ENCODE measurements at places on chromosomes 2 and 18. TPM values are rescaled to one million over a fixed set of nuclear protein-coding genes. Genes with fewer than 3 reads are reported as not detected.

The CHPF gene
- 96.1 TPM for polyA plus RNA-seq

The KCNK3 gene
- polyA plus RNA-seq = 0.22 TPM

DNA sequence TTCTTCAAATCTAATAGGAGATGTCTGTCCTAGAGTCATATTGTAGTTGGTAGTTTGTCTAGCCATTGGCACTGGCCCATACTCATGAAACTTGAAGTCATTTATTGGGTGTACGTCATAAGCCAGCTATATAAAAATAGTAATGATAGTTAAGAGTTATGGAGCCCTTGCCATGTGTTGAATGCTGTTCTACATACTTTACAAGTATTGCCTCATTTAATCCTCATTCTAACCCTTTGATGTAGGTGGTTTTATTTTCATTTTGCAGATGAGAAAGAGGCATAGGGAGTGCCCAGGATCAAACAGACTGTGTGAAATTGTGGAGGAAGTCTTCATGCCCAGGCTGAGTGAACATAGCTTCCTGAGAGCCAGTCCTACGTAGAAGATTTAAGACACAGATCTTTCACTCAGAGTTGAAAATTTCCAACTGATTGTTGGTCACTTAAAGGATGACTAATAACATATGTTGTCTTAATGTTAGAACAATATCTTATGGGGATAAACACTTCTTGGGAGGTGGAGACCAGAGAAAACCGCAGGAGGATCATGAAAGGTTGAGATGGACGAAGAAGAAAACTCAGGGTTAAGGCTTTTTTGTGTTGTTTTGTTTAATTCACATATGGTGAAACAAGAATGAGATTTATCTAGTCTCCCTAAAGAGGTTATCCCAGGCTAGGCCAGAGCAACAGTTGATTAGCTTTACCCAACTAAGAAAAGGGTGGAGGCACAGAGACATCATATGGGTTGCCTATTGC is 156.0 kb downstream of the CERS6 start:
- no peak for DNase-seq

The TNFRSF11A gene
- polyA plus RNA-seq = 16.5 TPM

GRCh38 chr18:3653851-3654441 is 204.0 kb downstream of the TGIF1 start:
- no peak for DNase-seq

GRCh38 chr2:227464851-227465250 is 7.1 kb upstream of the AGFG1 start:
- no peak for DNase-seq

DNA sequence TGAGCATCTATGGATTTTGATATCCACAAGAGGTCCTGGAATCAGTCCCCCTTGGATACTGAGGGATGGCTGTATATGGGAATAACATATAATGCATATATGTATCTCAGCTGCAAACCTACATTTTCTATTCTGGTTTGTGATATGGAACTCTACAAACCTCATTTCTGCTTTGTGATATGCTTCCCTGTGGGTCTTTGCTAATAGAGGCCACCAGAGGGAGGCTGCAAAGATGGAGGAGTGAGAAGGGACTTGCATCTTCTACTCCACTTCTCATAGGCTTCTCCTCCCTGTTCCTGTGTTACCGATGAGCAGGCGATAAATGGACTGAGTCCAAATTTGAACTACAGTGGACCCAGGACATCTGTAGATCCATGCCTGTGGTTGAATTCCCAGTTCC is 37.8 kb downstream of the ARID5A start:
- no peak for DNase-seq

GRCh38 chr2:108594132-108594981 is 60.1 kb downstream of the LIMS1 start:
- DNase-seq = no peak

GRCh38 chr2:151928380-151928779 is 100.2 kb upstream of the ARL5A start:
- DNase-seq = no peak

The CIB4 gene
- polyA plus RNA-seq = 0.15 TPM

DNA sequence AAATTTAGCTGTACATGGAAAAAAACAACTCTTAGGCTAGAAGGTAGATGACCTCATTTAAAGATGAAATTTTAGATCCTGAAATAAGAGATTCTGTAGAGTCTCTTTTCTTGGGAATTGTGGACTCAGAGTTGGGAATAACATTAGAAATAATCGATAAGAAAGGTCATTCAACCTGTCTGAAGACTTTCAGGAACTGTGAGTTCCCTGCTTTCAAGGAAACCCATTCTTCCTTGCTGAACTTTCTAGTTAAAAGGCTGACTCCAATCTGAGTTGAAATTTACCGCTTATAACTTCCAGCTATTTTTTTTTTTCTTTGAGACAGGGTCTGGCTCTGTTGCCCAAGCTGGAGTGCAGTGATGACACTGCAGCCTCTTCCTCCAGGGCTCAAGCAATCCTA is 16.8 kb upstream of the SMAD7 start:
- no peak for DNase-seq

DNA sequence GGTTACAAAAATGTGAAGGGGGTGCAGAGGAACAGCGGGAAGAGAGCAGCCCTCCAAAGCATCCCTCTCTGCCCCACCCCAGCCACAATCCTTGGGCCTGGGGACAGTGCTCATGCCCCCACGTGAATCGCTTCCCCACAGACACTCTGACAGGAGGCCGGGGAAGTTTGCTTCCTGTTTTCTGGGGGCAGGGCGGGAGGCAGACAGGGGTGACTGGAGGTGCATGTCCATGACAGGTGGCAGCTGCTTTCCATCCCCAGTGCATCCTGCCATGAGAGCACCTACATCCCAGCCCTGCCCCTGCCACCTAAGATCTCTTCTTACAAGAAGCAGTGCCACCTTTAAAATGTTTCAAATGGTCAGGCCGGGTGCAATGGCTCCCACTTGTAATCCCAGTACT is 47.2 kb upstream of the UBE2F start:
- DNase-seq = no peak

The ADGRF3 gene
- polyA plus RNA-seq = not detected

GRCh38 chr18:49041435-49042245 is 90.9 kb upstream of the SMAD7 start:
- peak; percentile 62 for DNase-seq

DNA sequence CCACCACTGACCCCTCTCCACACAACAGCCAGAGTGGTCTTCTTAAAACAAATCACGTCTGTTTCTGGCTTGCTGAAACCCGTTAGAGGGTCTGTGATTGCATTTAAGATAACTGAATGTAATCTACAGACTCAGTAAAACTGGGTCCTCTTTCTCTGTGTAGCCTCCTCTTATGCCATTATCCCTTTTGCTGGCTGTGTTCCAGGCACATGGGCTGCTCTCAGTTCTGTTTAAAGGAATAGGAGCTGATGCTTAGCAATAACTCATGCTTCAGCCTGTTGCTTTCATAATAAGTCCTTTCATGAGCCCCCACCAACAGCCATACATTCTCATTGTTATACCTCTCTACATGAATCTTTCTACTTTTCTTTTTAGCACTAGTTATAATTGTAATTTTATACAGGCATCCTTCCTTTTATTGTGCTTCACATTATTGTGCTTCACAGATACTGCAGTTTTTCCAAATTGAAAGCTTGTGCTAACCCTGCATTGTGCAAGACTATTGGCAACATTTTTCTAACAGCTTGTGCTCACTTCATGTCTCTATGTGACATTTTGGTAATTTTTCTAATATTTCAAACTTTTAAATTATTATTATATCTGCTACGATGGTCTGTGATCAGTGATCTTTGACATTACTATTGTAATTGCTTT is 782.6 kb downstream of the MBD2 start:
- no peak for DNase-seq

The FAM110C gene
- polyA plus RNA-seq = 28.3 TPM
